ENCODE measurements at places on chromosomes 5 and 9. TPM values are rescaled to one million over a fixed set of nuclear protein-coding genes. Genes with fewer than 3 reads are reported as not detected.

DNA sequence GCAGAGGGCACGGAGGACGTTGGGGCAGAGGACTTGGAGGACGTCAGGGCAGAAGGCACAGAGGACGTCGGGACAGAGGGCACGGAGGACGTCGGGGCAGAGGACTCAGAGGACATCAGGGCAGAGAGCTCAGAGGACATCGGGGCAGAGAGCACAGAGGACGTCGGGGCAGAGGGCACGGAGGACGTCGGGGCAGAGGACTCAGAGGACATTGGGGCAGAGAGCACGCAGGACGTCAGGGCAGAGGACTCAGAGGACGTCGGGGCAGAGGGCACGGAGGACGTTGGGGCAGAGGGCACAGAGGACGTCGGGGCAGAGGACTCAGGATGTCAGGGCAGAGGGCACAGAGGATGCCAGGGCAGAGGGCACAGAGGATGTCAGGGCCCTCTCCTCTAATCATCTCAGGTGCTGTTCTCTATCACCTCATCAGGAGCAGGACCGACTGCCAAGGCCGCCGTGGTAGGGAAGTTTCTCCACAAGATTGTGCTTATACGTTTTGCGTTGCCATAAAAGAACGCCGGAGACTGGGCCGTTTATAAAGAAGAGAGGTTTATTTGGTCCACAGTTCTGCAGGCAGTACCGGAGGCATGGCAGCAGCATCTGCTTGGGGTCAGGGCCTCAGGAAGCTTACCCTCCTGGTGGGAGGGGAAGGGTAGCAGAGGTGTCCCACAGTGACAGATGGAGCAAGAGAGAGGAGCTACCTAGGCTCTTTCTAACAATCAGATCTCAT is 29.4 kb upstream of the ADAMTS2 start:
- no peak for DNase-seq

DNA sequence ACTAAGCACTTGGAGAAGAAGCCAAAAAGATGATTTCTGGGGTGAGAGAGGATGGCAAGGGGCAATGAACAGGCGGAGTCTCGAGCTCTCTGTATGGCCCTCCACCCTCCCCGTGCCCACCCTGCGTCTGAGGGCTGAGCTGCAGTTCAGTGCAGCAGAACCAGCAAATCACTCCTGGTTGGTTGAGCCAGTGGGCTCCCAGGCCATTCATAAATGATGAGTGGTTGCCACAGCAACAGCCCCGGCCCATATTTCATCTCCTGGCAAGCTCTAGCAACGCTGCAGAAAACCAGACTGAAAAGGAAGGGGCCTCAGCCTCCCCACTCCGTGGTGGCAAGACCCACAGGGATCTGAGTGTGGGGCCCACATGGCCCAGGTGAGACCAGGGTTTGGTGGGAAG is 93.8 kb upstream of the PPP1R26 start:
- peak; percentile 41 for DNase-seq

DNA sequence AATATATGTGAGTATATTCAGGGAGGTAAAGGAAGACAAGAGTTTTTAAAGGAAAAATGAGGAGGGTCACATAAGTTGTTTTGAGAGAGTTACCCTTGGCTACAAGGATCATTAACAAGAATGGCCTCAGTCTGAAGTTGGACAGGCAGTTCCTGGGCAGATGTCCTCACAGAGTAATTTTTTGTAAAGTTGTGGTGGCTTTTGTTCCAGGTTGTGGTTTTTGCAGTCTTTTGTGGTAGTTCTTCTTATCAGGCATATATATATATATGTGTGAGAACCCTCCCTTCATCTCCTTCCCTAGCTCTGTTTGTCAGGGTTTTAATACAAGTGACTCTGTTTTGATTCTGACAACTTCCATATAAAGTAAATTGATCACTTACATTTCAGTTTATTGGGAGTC is 60.0 kb downstream of the CSNK1G3 start:
- DNase-seq, result no peak

- no peak for DNase-seq
Measured at GRCh38 chr5:115815693-115816225, 700 bp downstream of the CDO1 start.

DNA sequence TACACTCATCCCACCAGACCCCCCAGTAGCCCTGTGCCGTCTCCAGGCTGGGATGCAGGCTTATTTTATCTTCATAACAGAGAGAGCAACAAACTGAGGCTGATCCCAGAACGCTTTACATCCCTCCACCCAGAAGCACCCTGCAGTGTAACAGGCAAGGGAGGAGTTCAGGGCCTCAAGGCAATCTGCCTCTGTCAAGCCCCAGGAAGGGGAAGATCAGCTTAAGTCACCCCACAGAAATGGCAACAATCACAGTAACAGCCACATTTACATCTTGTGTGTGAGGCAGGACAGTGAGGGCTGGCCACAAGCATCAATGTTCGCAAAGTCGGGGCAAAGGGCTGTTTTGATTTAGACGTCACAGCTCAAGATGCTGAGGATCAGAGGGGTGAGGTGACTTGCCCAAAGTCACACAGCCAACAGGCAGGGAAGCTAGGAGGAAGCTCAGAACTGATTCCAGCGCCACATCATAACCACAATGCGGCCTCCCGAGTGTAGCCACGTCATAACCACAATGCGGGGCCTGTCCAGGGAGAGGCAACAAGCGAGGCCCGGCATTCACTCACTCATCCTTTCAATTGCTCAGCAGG is 14.4 kb downstream of the STK10 start:
- DNase-seq, result no peak

- DNase-seq, result no peak
Measured at GRCh38 chr5:57517250-57517649, 34.6 kb upstream of the ACTBL2 start.

DNA sequence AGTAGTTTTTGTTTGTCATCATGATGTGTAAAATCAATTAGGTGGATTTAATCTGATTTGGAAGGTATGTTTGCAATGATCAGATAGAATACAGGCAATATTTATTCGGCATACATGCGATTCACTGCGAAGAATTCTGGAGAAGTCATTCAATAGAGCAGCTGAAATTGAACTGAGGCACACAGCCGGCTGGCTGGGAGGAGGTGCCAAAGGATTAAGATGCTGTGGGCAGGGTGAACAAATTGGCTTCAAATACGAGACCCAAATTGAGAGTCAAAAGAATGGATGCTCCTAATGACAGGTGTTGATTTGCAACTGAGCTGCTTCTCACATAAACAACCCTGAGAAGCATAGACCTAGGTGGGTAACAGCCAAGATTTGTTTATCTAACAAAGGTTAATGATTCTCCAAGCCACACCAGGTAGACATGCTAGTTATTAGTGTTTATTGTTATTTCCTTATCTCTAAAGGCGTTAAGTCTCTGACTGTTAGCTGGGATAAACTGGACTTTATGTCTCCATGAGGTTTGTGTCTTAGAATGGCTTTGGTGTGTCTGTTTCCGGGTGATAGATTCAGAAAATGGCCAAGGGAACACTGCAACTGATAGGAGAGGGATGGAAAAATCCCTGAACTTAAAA is 55.3 kb upstream of the CLINT1 start:
- peak; percentile 60 for DNase-seq

GRCh38 chr9:124503713-124504529 is 3.3 kb downstream of the NR5A1 start:
- DNase-seq, result no peak

DNA sequence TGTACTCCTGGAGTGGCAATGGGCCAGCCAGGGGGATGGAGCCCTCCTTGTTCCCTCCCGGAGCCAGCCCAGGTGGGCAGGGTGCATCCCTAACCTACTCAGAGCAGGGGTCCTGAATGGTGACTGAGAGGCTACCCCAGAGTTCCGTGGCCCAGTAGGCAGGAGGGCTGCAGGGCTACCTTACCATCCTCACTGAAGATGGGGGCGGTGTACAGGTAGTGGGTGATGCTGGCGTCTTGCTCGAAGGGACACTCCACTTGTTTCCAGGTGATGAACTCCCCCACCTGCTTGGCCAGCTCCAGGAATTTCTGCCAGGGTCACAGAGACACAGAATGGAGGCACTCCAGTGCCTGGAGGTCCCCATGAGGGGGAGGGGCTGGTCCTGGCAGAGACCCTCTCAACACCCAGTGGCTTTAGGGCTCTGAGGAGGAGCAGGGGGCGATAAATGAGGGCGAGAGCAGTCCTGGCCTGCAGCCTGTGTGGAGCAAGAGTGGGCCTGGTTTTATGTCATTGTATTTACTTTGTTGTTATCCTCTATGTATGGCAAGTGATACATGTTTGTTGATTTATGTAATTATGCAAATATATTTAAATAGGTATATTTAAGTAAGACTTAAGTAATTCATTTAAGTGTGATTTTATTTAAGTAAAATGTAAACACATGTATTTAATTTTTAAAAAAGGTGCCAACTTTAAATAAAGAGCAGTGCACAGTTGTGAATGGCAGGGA is 39.9 kb upstream of the RNF130 start:
- DNase-seq, result no peak

DNA sequence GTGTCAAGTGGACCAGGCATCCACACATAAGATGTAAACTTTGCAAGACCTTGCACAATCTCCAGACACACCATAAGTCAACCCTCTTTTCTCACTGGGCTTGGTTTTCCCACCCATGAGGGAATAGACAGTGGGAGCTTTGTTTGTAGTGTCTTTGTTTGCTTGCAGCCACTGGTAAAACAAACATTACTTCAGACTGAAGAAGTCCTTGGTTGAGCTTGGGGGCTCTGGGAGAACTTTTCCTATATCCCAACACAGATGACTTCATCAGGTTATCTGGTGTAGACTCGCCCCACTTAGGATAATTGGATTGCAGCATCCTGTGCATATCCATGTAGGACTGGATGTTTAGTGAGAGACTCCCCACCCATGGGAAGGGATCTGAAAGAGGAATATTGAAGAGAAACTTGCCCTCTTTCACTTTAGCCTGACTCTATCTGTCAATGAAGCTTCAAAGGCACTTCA is 11.5 kb upstream of the ADGRV1 start:
- DNase-seq, result no peak

DNA sequence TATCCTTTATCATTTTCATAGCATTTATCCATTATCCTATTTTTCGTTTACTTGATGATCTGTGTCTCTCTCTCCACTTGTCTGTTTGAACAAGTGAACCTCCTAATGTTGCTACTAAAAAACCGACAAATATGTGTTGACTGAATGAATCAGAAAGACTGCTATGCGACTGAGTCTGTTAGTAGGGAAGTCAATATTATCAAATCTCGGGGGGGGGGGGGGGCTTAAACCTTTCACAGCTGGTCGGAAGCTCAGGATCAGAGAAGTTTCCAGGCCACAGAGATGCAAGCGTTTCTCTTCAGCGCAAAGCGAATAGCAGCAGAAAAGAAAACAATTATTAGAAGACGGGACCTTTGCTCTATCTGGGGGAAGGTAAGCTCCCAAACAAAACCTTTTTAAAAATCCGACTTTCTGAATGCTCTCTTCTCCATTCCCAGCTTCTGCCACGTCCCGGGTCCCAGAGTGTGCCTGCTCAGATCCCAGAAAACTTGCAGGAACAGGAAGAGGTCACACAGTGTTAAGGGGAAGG is 412 bp downstream of the RIOK2 start:
- peak; percentile 43 for DNase-seq

GRCh38 chr9:79334711-79335110 is 237.1 kb upstream of the TLE4 start:
- DNase-seq, result no peak

GRCh38 chr9:91483189-91483691 is 59.6 kb upstream of the NFIL3 start:
- DNase-seq, result peak; percentile 57

GRCh38 chr5:124878583-124879342 is 132.3 kb upstream of the ZNF608 start:
- DNase-seq, result no peak

GRCh38 chr5:42547141-42547540 is 123.9 kb downstream of the GHR start:
- no peak for DNase-seq

- DNase-seq, result no peak
Measured at GRCh38 chr5:154783774-154784460, 28.7 kb downstream of the LARP1 start.

DNA sequence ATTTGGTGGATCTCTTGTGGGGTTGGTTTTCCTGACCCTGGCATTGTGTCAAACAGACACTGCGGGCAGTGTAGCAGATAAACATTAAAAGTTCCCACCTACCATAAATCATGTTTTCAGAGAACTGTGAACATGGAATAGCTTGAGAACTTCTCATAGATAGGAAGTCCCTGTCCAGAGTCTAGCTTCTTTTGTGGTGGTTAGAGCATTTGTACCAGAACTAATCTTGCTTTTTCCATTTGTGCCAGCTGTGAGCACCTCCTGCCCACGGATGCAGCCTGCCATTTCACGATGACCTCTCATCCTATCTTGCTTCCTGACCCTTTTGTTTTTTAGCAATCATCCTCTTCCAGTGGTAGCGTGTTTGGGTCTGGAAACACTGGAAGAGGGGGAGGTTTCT is 61.4 kb downstream of the FAM78A start:
- no peak for DNase-seq

GRCh38 chr9:91503673-91504081 is 80.0 kb upstream of the NFIL3 start:
- no peak for DNase-seq

DNA sequence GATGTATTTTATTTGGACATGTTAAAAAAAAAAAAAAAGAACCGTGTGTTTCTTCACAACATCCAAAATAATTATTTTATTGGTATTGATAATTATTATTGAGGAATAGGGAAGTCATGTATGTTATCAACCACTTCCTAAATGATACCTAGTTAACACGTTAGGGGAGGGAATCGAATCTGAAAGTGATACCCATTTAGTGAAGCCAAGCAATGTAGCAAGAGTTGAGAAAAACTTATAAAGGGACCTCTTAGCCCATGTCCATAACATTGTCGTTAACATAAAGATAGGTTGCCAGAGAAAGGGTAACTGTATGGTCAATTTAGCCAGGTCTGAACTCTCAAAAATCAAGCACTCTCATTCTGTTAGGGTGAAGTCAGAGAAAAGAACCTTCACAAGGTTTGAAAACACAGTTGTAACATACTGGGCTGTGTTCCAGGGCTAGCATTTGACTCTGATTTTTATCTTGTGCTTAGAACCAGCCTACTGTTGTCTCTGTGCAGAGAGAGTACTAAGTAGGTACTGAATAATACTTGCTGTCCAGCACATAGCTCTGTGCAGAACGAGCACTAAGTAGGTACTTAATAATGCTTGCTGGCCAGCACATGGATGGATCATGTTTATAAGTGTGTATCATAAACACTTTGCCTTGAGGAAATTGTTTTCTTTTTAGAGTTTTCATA is 60.4 kb downstream of the GHR start:
- no peak for DNase-seq

DNA sequence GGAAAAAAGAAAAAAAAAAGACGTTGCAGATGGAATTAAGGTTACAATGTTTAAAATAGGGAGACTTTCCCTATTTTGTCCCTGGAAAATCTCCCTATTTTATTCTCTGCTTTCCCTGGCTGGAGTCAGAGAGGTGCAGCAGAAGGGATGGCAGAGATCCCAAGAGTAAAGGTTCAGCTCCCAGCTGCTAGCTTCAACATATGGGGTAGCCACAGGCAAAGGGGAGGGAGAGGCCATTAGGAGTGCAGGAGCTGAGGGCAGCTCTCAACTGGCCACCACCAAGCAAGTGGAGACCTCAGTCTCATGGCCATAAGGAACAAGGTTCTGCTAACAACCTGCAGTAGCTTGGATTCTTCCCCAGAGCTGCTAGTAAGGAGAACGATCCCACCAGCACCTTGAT is 367.0 kb upstream of the DAP start:
- no peak for DNase-seq

The DMXL1 gene
- total RNA-seq, result 164 TPM

The GPR151 gene
- not detected for total RNA-seq

The MYMK gene
- total RNA-seq, result not detected

The LEAP2 gene
- 0.92 TPM for total RNA-seq

The FBXO38 gene
- total RNA-seq, result 101 TPM
